Osteocyte (in vitro differentiated cells): ENCODE measurements at places on chromosomes 7 and 10. TPM values are rescaled to one million over a fixed set of nuclear protein-coding genes. Genes with fewer than 3 reads are reported as not detected.

GRCh38 chr10:80158598-80159127 lies 26.1 kb downstream of the PLAC9 start:
- H3K4me1 ChIP-seq: peaks cover 74% of the 10 kb centered on the region
- peak; percentile 95 for DNase-seq
- H3K36me3 ChIP-seq: peaks cover 52% of the 10 kb centered on the region
- H3K4me3 ChIP-seq: no peak overlapping the region

MOGAT3 gene
- not detected in 2 replicates for total RNA-seq

GRCh38 chr10:44422570-44423101 lies 37.7 kb upstream of the CXCL12 start:
- H3K27ac ChIP-seq: no peak overlapping the region
- H3K4me1 ChIP-seq: peaks cover 9% of the 10 kb centered on the region
- no peaks in the 10 kb centered on the region for H3K36me3 ChIP-seq
- H3K4me3 ChIP-seq: no peak overlapping the region
- H3K27me3 ChIP-seq: peaks cover 26% of the 10 kb centered on the region
- no peak for DNase-seq

NKX2-3 gene
- not detected in 2 replicates for total RNA-seq

UROS gene
- 68.0 and 69.5 TPM in 2 replicates for total RNA-seq

SH2B2 gene
- total RNA-seq: 8.3 and 8.9 TPM in 2 replicates

DNA sequence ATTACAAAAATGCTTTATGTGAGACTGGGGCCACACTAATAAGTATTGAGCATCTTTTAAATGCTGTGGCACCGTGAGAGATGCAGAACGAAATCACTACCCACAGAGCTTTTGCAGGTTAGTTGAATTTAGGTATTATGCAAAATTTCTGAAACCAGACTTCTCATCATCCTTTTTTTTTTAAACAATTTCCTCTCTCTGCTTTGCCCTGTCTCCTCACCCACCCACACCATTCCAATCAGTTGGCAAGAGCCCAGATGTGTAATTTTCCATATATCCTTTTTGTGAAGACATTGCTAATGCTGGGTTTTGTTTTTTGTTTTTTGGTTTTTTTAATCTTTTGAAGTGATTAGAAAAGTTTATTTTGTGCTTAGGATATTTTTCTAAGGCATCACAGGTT lies 1.1 kb downstream of the YAE1 start:
- H3K27ac ChIP-seq: no peak overlapping the region
- peaks cover 23% of the 10 kb centered on the region for H3K4me1 ChIP-seq
- H3K36me3 ChIP-seq: peaks cover 8% of the 10 kb centered on the region
- H3K27me3 ChIP-seq: no peaks in the 10 kb centered on the region

GARIN1A gene
- total RNA-seq: 3.9 TPM in 2 replicates

- peaks cover 27% of the 10 kb centered on the region for H3K4me1 ChIP-seq
- peak; percentile 92 for DNase-seq
- H3K27ac ChIP-seq: peak within 1 kb of the TSS; percentile 76
Measured at GRCh38 chr7:7566651-7567611, at the start of gene MIOS. Gene MIOS, plus strand, starts transcription at chr7:7566884. Its CDS starts 5,592 bp downstream, at chr7:7572476.

DNA sequence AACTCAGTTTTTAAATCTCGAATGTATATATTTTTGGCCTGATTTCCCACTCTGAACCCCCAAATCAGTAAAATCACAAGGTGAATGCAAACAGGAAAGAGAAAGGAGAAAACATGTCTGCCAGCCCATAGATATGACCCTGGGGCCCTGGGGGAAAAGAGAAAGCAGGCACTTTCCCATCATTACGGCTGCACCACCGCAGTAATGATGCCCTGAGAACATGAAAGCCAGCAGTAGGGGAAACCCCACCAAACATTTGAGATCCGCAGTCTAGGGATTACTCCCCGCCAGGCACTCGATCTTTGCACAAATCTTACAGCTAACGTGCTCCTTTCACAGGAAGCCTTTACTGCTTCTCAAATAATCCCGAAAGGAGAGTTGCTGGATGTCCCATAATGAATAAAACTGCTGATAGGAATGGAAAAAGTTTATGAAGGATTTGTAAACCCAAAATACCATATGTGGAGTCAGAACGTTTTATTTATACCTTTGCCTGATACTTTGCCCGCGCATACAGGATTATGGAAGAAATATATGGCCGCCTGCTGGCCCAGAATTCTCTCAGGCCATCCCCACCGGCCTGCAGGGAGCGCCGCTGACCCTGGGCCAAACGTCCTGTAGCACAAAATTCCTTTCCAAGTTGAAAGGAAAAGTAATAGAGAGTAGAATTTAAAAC lies 180.0 kb upstream of the INHBA start:
- no peak overlapping the region for H3K27ac ChIP-seq
- no peak for DNase-seq
- no peaks in the 10 kb centered on the region for H3K36me3 ChIP-seq

- no peak within 1 kb of the TSS for H3K27ac ChIP-seq
- H3K4me3 ChIP-seq: peak within 1 kb of the TSS; percentile 81
- no peaks in the 10 kb centered on the region for H3K36me3 ChIP-seq
- peak; percentile 93 for DNase-seq
- peaks cover 13% of the 10 kb centered on the region for H3K4me1 ChIP-seq
Measured at GRCh38 chr10:25174461-25175230, at the start of gene GPR158. Gene GPR158, plus strand, starts transcription at chr10:25175001. Its CDS starts 420 bp downstream, at chr10:25175421.

DNA sequence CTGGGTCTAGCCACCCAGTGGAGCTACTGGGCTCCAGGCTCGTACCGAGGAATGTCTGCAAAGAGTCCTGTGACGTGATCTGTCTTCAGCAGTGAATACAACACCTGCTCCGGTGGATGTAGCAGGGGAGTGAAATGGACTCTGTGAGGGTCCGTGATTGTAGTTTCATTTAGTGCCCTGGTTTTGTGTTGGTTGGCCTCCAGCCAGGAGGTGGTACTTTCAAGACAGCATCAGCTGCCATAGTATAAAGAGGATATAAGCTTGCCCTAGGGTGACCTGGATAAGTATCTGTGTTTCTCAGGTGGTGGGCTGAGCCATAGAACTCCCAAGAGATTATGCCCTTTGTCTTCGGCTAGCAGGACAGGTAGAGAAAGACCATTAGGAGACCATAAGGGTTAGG lies 24.6 kb upstream of the WNT2 start:
- H3K36me3 ChIP-seq: peaks cover 8% of the 10 kb centered on the region
- H3K4me3 ChIP-seq: no peak overlapping the region
- H3K4me1 ChIP-seq: peaks cover 10% of the 10 kb centered on the region
- DNase-seq: no peak
- peaks cover 16% of the 10 kb centered on the region for H3K27me3 ChIP-seq

DNA sequence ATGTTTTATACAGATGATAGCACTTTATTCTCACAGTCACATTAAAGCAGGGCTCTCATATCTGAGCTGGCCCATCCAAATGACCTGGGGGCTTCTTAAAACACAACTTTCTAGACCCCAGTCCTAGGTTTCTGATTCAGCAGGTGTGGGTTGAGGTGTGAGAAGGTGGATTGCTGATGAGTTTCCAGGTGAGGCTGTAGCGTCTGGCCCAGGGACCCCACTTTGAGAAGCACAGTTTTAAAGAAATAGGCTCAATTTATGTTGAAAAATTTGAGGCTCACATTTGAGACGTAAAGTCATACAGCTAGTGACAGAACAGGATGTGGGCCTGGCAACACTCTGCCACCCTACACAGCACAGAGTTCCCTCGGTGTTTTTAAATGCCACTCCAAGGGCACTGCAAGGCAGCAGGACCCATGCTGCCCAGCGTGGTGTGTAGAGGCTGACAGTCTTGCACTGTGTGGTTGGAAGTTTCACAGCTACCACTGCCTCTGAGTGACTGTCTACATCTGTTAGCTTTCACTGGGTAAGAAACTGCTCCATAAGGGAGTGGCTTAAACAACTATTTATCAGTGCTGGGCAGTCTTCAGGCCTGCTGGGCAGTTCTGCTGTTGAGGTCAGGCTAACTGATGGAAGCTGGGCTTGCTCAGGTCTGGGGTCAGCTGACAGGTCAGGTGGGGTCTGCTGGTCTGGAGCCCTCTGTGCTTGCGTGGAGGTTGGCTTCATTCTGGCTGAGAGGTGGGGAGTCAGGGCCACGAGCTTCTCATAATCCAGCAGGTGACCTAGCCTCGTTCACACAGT lies 319.7 kb downstream of the CXCL12 start:
- no peak overlapping the region for H3K4me3 ChIP-seq
- H3K4me1 ChIP-seq: peaks cover 5% of the 10 kb centered on the region
- H3K27me3 ChIP-seq: peaks cover 19% of the 10 kb centered on the region
- no peak overlapping the region for H3K27ac ChIP-seq
- H3K36me3 ChIP-seq: no peaks in the 10 kb centered on the region

DNA sequence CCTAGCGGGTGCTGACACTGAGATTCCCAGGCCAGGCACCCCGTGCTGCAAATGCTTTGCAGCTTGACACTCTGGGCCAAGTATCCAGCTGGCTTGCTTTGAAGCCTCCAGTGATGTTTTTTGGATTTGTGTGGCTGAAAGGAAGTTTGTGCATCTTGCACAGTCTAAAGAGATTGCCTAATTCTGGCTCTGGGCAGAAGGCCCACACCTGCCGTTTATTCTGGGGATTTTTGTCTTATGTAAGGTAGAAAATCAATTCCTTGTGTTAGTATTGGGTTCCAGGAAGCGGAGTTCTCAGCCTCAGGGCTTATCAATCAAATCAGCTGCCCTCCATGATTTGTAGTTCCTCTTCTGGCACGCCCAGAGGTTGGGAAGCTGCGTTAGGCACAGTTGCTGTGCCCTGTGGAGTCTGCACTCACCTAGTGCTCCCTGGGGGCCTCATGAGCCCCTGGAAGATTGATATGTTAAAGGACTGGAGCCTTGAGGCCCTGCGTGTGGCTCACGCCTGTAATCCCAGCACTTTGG lies 8.4 kb upstream of the PURB start:
- H3K4me1 ChIP-seq: peaks cover 3% of the 10 kb centered on the region
- peak; percentile 36 for DNase-seq
- H3K36me3 ChIP-seq: no peaks in the 10 kb centered on the region
- H3K4me3 ChIP-seq: no peak overlapping the region

DNA sequence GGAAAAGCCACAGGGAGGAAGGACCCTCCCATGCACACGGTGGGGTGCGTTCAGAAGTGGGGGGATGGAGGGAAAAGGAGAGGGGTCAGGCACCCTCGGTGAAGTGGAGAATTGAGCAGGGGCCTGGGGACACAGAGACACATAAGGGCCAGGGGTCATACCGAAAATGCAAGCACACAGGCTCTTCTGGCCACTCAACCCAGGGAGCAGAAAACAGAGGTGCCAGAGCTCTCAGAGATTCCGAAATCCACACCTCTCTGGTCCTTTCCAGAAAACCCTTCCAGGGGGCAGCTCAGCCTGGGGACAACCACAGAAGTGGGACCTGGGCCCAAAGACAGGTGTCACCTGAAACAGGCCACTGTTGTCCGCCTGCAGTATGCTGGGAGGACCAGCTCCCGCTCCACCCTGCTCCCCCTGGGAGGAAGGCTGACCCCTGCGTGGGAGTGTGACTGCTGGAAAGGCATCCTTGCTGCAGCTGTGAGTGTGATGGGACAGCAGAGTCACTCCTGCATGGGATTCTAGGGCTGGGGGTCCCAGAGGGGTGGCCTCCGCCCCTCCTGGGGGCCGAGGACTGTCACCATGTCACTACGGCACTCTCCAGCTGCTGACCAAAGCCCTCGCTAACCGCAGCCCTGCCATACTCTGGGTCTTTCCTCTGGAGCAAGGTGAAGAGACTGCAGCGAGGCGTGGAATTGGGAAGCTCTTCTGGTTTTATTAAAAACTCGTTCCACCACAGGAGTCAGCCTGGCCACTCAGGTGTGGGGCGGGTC lies 63.1 kb downstream of the TMEM209 start:
- peak overlapping the region; percentile 35 for H3K4me3 ChIP-seq
- DNase-seq: peak; percentile 65
- peak overlapping the region; percentile 90 for H3K27ac ChIP-seq
- no peaks in the 10 kb centered on the region for H3K27me3 ChIP-seq

DNA sequence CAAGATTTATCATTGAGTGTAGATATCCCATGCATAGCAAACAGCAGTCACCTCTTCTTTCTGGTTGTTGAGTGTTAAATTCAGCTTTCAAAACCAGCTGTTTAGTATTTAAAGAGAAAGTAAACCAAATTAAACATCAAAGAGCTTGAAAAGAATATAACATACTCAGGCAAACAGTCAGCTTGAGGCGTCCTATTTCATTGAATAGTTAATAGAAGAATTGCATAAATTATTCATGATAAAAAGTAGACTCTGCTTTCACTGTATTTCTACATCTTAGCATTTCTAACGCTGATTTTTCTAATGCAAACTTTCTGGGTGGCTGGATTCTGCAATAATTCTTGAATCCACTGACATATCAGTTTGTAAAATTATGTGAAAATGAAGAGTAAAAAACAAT lies 464.5 kb upstream of the LRRN3 start:
- no peaks in the 10 kb centered on the region for H3K36me3 ChIP-seq
- peaks cover 5% of the 10 kb centered on the region for H3K27me3 ChIP-seq
- H3K4me1 ChIP-seq: no peaks in the 10 kb centered on the region
- no peak overlapping the region for H3K4me3 ChIP-seq
- no peak overlapping the region for H3K27ac ChIP-seq

DNA sequence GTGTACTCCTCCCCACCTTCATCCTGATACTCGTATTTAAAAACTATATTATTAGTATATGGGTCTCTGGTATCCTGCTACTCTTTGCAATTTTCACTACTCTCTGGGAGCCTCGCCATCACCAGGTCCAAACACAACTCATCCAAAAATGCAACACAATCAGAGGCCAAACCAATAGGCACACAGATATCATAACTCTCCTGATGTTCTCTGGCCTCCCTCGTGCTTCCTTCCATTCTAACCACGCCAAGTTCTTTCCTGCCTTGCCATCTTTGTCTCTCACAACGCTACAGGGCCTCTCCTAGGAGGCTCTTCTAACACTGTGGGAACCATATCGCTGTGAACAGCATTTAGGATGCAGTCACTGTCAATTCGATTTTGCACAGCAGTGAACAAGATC lies 7.3 kb downstream of the RHEB start:
- no peaks in the 10 kb centered on the region for H3K27me3 ChIP-seq
- no peak overlapping the region for H3K27ac ChIP-seq
- peaks cover 3% of the 10 kb centered on the region for H3K36me3 ChIP-seq
- no peak overlapping the region for H3K4me3 ChIP-seq

RBP3 gene
- total RNA-seq: not detected in 2 replicates

GRCh38 chr10:14185316-14186045 lies 145.2 kb downstream of the FRMD4A start:
- H3K36me3 ChIP-seq: peaks cover 2% of the 10 kb centered on the region
- peaks cover 3% of the 10 kb centered on the region for H3K27me3 ChIP-seq
- no peak overlapping the region for H3K4me3 ChIP-seq
- H3K27ac ChIP-seq: peak overlapping the region; percentile 68
- no peak for DNase-seq

DNA sequence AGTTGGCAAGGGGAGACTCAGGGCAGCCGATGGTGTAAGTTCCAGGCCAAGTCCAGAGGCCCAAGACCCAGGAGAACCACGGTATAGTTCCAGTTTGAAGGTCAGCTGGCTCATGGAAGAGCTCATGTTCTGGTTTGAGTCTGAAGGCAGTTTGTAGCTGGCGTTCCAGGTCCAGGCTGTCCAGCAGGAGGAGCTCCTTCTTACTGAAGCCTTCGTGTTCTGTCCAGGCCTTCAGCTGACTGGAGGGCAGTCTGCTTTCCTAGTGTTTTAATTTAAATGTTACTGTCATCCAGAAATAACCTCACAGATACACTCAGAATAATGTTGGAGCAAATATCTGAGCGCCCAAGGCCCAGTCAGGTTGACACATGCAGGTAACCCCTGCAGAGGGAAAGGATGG lies 4.2 kb downstream of the SUN1 start:
- no peak overlapping the region for H3K4me3 ChIP-seq
- H3K27me3 ChIP-seq: no peaks in the 10 kb centered on the region
- peaks cover 44% of the 10 kb centered on the region for H3K4me1 ChIP-seq
